ENCODE measurements at places on chromosomes 1 and 21.

GRCh38 chr1:168726281-168726680 is 2.7 kb downstream of the DPT start:
- no peak for DNase-seq

DNA sequence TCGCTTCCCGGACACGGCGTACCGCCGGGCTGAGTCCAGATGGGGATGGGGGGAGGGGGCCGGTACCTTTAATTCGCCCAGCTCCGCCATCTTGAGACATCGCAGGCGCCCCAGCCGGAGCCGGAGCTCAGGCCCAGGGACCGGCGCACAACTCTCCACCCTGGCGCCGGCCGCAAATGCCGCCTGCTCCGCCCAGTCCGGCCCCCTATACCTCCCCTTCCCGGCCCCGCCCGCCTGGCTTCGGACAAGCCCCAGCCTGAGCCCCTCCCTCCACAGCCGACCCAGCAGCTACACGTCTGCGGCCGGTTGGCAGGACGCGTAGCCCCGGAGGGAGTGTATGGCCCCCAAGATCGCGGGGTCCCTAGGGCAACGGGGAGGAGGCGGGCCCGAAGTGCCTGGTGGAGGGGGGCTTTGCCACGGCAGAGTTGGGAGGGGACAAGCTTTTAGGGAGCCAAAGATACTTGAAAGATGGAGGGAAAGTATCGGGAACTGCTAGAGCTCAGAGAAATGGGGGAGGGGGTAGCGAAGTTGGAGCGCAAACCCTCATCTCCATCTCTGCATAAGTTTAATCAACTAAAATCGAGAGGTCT is at the start of gene PIAS3:
PIAS3 (minus strand) TSS at position 181 of the 590 bp plus-strand sequence; CDS start at position 90, 91 bp downstream.
- DNase-seq, result peak; percentile 91

- no peak for DNase-seq
Observed at GRCh38 chr1:11531314-11531870, 52.4 kb downstream of the DISP3 start.

DNA sequence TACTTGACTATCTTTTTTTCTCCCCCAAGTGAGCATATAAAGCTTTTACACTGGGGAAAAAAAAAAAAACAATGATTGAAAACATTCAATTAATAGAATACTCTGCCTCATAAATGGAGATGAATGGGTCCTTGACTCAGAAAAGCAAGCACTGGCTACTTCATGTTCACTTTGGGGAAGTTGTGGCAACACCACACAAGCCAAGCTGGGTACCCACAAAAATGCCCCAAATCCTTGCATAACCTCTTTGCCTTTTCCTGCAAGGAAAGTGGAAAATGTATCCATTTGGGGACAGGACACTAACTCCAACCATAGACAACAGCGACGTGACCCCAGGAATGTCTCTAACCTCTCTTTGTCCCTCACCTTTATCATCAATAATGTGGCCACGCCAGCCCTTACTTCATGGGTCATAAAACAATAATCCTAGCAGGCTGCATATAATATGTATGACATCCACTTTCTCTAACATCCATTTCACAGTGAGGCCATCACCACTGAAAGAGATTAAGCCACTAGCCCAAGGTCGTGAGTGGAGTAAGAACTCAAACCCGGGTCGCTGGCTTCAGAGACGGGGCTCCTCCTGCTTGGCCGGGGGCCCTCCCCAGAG is 2.3 kb downstream of the ECE1 start:
- no peak for DNase-seq

DNA sequence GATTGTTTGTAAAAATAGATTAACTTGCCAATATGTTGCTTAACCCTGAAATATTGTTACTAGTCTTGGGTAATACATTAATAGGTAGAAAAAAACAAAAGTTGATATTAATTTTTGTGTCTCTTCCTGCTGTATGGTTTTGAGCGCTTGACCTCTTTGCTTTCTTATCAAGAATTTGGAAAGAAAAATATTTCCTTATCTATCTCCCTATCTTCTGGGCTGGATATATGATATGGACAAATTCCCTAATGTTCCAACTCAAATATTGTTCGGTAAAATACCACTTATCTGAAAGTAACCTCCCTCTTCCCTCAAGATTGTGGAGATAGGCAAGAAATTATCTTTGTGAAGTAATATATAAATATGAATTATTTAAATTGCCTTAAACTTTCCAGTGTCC is 57.3 kb downstream of the ADGRL4 start:
- no peak for DNase-seq

DNA sequence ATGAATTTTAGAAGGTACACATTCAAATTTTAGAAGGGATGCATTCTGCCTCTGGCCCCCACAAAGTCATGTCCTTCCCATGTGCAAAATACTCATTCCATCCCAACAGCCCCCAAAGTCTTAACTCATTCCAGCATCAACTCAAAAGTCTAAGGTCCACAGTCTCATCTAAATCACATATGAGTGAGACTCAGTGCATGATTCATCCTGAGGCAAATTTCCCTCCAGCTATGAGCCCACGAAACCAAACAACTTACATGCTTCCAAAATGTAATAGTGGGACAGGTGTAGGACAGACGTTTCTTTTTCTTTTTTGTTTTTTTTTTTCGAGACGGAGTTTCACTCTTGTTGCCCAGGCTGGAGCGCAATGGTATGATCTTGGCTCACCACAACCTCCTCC is 12.5 kb upstream of the WNT2B start:
- DNase-seq, result no peak

DNA sequence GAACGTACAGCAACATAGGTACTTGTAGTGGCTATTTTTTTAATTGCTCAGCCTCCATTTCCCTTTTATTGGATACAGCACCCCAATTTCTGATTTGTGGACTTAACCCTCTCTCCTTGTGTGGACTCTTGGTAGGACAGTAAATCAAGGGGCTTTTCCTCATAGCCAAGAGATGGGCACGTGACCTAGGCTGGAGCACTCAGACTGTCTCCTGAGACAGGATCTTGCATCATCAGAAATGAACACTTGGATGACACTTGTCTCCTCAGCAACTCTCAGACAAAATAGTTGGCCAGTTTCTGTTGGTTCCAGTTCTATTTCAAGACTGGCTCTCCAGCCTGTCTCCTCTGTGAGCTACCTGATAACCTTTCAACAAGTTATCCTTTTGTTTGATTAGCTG is 112.9 kb upstream of the ZNF678 start:
- DNase-seq, result no peak

DNA sequence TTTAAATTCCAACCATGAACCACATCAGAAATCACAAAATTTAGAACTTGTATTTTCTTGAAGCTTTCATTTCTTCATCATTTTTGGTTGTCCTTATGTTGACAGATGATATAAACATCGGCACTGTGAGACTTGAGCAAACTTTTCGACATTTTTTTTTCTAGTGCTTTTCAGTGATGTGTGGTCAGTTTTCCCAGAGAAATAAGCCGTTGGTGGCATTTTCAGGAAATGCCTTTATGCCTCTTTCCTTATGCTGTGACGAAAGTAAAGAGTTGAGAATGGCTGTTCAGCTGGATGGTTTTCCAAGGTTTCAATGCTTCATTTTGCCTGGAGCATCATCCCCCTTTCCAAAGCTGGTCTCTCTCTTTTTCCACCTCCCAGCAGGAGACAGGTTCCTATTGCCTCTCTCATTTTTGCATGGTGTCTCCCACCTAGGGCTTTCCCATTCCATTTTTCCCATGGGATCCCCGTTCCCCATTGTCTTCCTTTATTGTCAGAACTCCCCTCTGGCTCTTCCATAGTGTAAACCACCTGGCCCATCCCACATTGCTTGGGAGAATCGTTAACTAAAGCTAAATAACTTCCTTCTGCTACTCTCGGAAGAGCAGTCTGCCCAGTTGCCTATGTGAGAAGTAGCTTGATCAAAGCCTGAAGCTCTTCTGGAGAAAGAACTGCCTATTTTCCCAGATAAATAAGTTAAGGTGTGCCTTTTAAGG is 61.4 kb upstream of the DYNLT5 start:
- DNase-seq, result no peak

GRCh38 chr1:183278739-183279591 is 92.9 kb downstream of the LAMC2 start:
- DNase-seq, result peak; percentile 94

GRCh38 chr1:172906778-172907592 is 143.8 kb downstream of the TNFSF18 start:
- DNase-seq, result peak; percentile 94

DNA sequence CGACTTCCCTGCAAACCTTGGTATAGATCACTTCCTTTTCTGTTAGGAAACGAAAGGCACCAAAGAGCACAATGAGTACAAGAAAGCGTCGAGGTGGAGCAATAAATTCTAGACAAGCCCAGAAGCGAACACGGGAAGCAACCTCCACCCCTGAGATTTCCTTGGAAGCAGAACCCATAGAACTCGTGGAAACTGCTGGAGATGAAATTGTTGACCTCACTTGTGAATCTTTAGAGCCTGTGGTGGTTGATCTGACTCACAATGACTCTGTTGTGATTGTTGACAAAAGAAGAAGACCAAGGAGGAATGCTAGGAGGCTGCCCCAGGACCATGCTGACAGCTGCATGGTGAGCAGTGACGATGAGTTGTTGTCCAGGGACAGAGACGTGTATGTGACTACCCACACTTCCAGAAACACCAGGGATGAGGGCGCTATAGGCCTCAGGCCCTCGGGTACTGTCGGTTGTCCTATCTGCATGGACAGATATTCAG is 18.5 kb downstream of the FAM89A start:
- peak; percentile 16 for DNase-seq

- no peak for DNase-seq
Observed at GRCh38 chr21:31941694-31942093, 68.9 kb downstream of the HUNK start.

DNA sequence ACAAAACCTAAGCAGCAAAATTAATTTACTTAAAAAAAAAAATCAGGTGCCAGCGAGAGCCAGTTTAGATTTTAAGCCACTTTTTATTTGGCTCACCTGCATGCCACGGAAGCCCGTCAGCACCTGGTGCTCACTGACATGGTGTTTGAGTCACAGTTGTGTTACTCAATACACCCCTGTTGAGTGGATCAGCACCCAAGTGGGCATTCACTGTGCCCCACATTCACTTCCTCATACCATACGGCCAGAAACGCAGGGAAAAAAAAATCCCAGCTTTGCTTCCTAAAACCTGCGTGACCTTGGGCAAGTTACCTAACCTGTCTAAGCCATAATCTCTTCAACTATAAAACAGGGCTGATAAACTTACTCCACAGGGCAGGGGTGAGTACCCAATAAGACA is 42.8 kb upstream of the SIM2 start:
- DNase-seq, result no peak

DNA sequence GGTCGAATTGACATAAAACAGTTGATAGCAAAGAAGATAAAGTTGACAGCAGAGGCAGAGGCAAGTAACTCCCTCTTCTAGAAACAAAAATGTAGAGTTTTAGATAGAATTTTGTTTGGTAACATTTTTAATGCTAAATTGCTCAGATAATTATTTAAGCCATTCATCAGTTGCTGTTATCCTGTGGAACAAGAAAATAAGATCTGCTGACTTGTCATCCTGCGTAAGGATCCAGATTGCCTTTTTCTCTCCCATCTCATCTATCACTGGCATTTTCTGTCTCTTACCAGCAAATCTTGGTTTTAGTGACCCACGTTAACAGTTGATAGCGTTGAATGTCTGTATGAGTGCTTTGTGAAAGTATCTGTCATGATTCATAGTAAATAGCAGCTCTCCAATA is 29.8 kb downstream of the SOAT1 start:
- no peak for DNase-seq

GRCh38 chr1:221823561-221823960 is 81.7 kb upstream of the DUSP10 start:
- no peak for DNase-seq

DNA sequence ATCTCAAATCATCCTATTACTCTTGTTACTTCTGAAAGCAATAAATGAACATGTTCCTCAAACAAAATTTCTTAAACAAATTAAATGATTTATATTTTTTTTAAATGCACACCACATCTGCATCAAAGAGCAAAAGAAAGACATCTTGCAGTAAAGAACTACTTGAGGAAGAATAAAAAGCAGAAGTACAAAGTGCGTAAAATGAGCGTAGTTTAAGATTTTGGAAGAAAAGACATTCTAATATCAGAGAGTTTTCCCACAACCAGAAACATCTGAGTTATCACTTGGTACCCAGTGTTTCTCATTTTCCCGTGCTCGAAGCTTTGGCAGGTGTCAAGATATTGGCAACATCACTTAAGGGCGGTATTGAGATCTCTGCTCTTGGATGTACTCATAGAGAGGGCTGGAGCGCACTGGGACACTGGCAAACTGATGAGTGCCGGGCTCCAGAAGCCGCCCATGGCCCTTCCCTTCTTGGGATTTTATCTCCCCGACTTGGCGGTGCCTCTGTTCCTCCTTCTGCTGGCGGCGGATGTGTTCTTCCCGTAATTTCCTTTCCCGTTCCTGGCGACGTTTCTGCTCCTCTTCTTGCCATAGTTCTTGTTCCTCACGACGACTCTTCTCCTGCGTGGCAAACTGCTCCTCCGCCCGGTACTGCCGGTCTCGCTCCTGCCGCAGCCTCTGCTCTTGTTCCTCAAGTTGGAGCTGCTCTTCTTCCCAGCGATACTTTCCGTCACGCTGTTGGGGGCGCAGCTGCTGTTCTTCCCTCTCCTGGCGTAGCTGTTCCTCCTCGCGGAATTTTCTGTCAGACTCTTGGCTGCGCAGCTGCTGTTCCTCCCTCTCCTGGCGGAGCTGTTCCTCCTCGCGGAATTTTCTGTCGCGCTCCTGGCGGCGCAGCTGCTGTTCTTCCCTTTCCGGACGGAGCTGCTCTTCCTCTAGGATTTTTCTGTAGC is 7.9 kb downstream of the TCHH start:
- DNase-seq, result no peak

DNA sequence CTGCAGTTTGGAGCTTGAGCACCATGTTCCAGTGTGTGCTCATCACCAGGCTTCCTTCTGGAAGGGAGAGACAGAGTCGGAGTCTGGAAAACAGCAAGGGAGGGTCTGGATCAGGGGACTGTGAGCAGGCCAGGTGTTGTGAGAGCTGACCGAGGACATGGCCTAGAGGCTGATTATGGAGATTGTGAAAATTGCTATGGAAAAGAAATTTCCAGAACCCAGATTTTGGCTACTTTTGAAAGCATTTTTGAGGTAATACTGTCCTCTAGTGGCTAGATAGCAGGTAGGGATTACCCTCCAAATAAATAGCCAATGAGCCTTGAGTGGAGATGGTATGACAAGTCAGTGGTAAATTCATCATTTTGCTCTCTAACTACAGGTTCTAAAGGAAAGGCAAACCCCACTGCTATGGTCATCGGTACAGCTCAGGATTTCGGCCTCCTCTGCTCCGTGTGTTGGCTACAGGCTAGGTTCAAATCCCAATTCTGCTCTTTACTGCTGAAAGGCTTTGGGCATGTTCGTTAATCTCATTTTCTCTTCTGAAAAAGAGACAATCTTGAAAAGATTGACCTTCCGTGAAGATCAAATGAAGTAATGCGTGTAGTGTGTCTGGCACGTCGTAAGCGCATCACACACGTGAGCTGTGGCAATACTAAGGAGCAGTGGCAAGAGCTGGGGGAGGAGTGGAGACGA is 1.0 kb upstream of the HAO2 start:
- peak; percentile 72 for DNase-seq

- no peak for DNase-seq
Observed at GRCh38 chr1:99004861-99005442, at the start of gene PLPPR5. PLPPR5 (minus strand) TSS chr1:99004861; CDS start chr1:99004671, 190 bp downstream.

DNA sequence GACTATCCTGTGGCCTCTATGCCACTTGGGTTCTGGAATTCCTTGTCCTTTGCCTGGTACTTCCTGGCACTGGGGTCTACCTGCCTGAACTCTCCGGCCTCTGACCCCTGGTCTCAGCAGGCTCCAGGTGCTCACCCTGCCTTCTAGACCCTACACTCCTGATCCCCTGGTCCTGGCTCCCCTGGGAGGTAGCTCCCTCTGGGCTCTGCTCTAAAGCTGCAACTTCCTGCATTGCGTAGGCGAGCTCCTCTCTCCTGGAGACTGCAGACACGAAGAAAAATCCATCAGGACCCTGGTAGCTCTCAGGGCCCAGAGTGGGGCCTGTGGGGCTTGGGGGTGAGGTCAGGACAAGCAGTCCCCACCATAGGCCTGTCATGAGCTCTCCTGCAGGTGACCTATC is 7.8 kb upstream of the PLEKHG5 start:
- no peak for DNase-seq

All from HFFc6 (cell line).